ENCODE measurements at places on chromosomes 1 and 21. TPM values are rescaled to one million over a fixed set of nuclear protein-coding genes. Genes with fewer than 3 reads are reported as not detected.

DNA sequence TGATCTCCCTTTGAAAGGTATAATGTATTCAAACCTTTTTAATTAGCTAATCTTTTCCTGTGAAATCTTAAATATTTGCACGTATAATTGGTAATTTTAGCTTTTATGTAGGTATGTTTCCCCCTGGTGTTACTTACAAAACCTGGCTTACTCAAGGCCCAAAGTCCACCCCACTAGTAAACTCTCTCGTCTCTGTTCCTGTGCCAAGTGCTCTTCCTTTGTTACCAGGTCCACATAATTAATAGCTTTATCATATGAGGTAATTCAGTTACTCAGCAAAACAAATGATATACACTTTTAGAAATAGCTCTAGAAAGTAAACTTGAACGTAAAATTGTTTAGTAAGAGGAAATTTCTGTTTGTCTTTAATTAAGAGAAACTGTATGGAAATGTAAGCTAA is 36.7 kb downstream of the NFIA start:
- H3K4me3 ChIP-seq = no peak overlapping the region
- H3K36me3 ChIP-seq = no peaks in the 10 kb centered on the region
- no peak for DNase-seq
- H3K27ac ChIP-seq = no peak overlapping the region
- peaks cover 30% of the 10 kb centered on the region for H3K27me3 ChIP-seq

GRCh38 chr1:205229399-205229871 is 1.7 kb downstream of the TMCC2 start:
- DNase-seq = peak; percentile 60
- H3K36me3 ChIP-seq = no peaks in the 10 kb centered on the region
- peak overlapping the region; percentile 85 for H3K27ac ChIP-seq
- peaks cover 48% of the 10 kb centered on the region for H3K4me1 ChIP-seq

- no peak for DNase-seq
- no peaks in the 10 kb centered on the region for H3K4me1 ChIP-seq
- H3K36me3 ChIP-seq = no peaks in the 10 kb centered on the region
- peaks cover 11% of the 10 kb centered on the region for H3K27me3 ChIP-seq
- H3K4me3 ChIP-seq = no peak overlapping the region
- no peak overlapping the region for H3K27ac ChIP-seq
Measured at GRCh38 chr1:221511797-221512196, 230.1 kb downstream of the DUSP10 start.

- H3K27ac ChIP-seq = no peak overlapping the region
- DNase-seq = no peak
- no peak overlapping the region for H3K4me3 ChIP-seq
- peaks cover 41% of the 10 kb centered on the region for H3K27me3 ChIP-seq
Measured at GRCh38 chr1:165411396-165411795, 33.5 kb downstream of the RXRG start.

The TMPRSS2 gene
- not detected for total RNA-seq

The KRTAP19-3 gene
- total RNA-seq = not detected

The PLPPR5 gene
- total RNA-seq = not detected

Data from activated T-helper 2 cell treated with anti-CD3 and anti-CD28 coated beads, Interferon-gamma antibody, Interleukin-2, Interleukin-4, amounts not matched to agents 10 μg/mL and 5 μg/mL and 100 μg/mL, durations not matched to agents 14 hours and 24 hours and 36 hours (primary cell).